ENCODE measurements at places on chromosomes 2 and 18.

DNA sequence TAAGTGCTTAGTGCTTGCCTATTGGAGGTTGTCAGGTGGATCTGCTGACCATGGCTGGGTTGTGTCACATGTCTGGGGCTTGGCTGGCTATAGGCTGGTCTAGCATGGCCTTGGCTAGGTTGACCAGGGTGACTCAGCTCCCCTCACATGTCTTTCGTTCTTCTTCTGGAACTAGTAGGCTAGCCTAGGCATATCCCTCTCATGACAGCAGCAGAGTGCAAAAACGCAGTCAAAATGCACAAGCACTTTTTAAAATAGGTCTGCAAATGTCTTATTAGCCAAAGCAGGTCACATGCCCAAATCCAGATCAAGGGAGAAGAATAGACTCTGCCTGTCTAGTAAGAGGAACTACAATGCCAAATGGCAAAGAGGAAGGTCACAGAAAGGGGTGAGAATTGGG is 179.7 kb upstream of the ACVR2A start:
- no peak for DNase-seq

DNA sequence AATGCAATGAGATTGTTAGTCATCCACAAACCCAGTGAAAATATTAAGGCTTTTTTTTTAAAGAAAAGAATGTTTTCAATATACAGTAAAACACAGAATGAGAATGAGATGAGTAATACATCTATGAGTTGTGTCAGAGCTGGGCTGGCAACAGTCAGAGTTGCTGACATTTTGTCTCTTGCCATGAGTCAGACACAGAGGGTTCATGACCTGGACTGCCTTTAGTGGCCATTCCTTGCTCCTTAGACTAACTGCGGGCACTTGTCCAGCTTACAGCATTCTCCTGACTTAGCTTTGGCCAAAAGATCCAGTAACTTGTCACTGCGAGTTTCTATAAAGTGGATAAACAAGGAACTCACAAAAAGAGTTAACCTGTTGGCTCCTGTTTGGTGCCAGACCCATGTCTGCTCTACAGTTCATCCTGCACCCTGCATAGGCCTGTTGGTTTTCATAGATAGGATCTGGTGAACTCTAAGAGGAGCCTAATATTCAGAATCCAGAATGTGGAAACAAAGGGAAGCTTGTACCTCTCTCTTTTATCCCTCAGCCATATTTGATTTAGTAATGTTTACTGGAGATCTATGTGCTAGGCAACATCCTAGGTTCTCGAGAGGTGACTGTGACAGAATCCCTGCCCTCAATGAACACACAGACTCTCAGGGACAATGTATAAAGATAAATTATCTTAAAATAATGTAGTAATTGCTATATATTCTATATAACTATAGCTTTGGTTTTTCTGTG is 391.5 kb upstream of the VWC2L start:
- no peak for DNase-seq

DNA sequence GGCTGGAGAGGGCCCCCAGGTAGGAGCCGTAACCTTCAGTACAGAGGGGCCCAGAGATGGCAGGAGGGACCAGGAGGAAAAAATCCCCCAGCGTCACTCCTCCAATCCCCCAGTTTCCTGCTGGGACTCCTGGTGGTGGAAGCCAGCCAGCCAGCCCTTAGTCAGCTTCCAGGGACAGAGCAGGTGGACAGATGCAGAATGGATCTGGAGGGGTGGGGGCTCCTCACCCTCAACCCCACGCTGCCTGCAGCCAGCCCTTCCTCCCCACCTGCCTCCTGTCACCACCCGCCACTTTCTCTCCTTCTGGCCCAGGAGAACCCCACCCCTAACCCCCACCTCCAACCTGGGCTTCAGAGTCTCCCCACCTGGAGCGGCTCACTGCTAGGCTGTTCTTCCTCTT is 21.1 kb downstream of the EMX1 start:
- no peak for DNase-seq

- DNase-seq: no peak
Observed at GRCh38 chr18:58541146-58541788, 87.6 kb downstream of the ALPK2 start.

DNA sequence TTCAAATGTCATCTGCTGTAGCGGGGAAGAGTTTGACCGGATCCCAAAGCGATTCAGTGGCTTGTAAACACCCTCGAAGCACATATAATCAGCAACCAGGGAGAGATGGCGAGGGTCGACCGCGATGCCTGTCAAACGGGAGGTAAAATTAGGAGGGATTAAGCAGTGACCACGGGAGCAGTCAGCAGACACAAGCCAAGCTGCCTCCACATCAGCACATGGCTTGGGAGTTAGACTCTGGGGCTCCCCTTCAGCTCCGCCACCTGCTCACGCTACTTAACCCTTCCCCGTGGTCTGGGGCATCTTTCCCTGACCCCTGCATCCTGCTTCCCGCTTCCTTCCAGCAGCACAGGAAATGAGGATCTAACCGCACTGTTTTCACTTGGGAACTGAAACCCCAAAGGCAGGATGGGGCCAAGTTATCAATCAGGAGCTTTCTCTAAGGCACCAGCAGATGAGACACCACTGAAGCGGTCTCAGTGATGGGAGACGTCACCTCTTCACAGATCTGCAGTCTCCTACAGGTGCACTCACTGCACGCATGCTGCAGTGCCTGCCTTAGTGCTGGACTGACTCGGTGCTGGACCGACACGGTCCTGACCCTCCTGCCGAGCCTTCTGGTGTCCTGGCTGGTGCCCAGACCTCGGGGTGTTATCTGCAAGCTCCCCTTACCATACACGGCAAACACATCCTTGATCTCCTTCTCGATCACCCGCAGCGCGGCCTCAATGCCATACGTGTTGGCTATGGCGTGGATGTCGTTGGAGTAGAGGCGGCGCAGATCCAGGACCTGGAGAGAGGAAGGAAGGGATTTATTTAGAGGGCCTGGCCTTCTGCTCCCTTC is 77.5 kb downstream of the POLR1A start:
- DNase-seq: no peak

DNA sequence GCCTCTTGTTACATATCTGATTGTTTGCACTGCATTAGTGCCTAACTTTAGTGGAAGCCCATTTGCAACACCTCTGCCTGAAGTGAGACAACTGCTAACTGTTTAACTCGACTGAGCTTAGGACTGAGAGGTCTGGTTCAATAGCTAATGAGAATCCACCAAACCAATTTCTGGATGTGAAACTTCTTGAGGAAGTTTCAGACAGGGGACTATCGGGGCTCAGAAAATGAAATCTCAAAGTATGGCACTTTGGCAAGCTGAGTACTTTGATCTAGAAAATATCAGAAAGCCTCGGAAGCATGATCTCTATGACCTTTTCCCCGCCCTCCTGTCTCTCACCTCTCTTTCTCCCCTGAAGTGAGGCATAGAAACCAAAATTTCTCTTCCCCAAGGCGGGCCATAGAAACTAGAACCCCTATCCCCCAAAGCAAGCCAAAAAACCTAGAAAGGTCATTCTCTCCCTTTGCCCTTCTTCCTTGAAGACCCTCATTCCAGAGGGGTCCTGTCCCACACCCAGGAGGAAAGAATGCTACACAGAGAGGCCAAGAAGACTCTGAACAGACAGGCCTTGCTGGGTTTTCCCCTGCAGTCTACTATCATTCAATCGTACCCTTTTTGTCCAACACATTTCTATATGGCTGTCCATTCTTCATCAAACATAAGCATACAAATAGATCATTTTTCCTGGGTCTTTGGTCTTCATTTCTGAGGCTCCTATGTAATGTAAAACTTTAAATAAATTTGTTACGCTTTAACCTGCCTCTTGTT is 69.6 kb upstream of the CREB1 start:
- DNase-seq: no peak

- DNase-seq: no peak
Observed at GRCh38 chr18:6574631-6575030, 154.9 kb upstream of the ARHGAP28 start.
